ENCODE measurements at places on chromosomes 11 and 22. TPM values are rescaled to one million over a fixed set of nuclear protein-coding genes. Genes with fewer than 3 reads are reported as not detected.

Gene B4GALNT4
- not detected for total RNA-seq

DNA sequence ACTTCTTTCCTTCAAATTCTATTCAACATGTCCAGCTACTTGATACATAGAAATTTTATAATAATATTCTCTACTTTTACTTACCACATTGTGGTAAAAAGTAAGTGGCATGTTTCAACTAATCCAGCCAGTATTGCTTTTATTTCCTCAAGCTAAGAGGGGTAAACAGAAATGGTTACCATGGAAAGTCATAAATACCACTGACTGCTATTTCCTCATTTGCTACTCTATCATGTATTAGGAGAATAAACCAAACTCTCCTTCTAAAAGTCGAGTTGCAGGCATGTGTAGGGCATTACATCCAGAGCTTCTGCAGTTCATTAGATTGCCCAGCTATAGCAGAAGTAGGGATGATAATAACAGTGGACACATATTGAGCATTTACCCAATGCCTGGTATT, 208.4 kb downstream of the MAML2 start:
- DNase-seq, result no peak
- H3K36me3 ChIP-seq, result no peaks in the 10 kb centered on the region
- H3K4me1 ChIP-seq, result peaks cover 33% of the 10 kb centered on the region
- H3K4me3 ChIP-seq, result no peak overlapping the region

GRCh38 chr11:69508974-69509373, 27.5 kb downstream of the LINC01488 start:
- no peaks in the 10 kb centered on the region for H3K4me1 ChIP-seq
- no peaks in the 10 kb centered on the region for H3K27me3 ChIP-seq
- H3K27ac ChIP-seq, result no peak overlapping the region

- H3K4me1 ChIP-seq, result no peaks in the 10 kb centered on the region
- H3K27ac ChIP-seq, result no peak overlapping the region
- no peaks in the 10 kb centered on the region for H3K36me3 ChIP-seq
- H3K4me3 ChIP-seq, result no peak overlapping the region
- no peak for DNase-seq
Observed at GRCh38 chr11:19163617-19164016, 38.2 kb downstream of the CSRP3 start.

DNA sequence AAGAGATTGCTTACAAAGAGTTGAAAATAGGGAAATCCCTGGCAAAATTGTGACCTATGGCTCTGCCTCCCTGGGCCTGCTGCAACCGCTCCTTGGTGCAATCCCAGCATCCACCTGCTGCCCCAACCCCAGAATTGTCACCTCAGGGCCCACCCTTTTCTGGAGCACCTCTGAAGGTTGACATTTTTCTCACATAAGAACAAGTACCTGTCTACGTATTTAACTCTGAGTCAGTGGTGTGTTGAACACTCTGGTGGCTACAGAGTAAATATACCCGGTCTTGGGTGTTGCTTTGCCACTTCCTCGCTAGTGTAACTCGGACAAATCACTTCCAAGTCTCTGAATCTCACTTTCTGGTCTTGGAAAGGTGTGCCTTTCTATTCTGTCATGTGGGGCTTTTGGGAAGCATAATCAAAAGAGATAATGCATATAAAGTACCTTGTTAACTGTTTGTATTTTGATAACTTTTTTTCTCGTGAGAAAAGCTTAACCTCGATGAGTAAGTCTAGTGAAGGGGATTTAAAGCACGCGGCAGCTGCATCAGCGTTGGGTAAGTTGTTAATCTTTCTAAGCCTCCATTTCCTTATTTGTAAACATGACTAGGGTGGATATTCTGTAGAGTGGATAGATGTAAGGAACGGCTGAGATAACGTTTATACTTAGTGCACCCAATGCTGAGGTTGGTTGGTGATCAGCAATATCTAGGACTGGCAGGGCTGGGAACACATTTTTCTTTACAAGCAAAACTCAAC, 881.2 kb downstream of the OPCML start:
- no peaks in the 10 kb centered on the region for H3K36me3 ChIP-seq
- no peak overlapping the region for H3K27ac ChIP-seq
- no peak overlapping the region for H3K4me3 ChIP-seq
- H3K4me1 ChIP-seq, result no peaks in the 10 kb centered on the region

- peaks cover 9% of the 10 kb centered on the region for H3K4me1 ChIP-seq
- H3K27me3 ChIP-seq, result no peaks in the 10 kb centered on the region
- H3K36me3 ChIP-seq, result peaks cover 13% of the 10 kb centered on the region
- DNase-seq, result no peak
Observed at GRCh38 chr11:67588136-67588503, 4.5 kb downstream of the GSTP1 start.

DNA sequence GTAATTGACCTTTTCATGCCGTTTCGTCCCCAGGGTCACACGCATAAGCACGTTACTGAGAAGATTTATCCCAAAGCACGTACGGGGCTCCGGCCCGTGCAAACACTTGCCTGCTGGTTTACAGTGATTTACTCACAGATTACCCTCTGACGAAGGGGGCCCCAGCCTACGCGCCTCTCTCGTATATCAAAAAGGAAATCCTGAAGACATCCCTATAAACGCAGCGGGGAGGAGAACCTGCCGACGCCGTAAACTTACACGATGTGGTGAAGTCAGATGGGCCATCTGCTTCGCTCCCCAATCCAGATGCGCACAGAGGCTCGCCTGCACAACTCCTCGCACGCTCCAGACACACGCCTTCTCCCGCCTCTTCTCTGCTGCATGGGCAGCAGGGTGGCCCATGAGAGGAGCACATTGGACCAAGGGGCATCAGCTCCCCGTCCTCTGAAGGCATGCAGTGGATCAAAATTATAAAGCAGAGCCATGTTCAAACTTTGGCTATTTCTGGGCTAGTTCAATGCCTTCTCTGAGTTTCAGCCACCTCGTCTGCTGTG, 123.6 kb downstream of the MN1 start:
- DNase-seq, result no peak
- H3K27ac ChIP-seq, result no peak overlapping the region
- no peaks in the 10 kb centered on the region for H3K4me1 ChIP-seq
- H3K4me3 ChIP-seq, result no peak overlapping the region
- H3K36me3 ChIP-seq, result no peaks in the 10 kb centered on the region
- no peaks in the 10 kb centered on the region for H3K27me3 ChIP-seq

Gene GRAMD1B
- 7.0 TPM for total RNA-seq

DNA sequence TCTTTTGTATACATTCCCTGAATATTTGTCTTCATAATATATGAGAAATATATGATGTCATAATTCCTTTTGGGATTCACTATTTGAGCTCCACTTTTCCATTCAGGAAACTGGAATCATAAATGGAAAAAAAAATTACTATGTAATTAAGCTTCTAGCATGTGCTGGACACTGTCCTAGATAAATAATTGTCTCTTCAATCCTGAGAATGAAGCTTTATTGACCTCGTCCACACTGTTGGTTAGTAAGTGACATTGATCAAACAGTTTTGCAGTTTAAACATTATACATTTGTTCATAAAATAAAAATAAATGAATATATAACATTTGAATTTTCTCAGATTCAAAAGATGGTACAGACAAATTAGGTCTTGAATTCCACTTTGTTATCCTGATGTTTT, 1691.2 kb downstream of the LRRC4C start:
- no peaks in the 10 kb centered on the region for H3K4me1 ChIP-seq
- H3K27ac ChIP-seq, result no peak overlapping the region
- DNase-seq, result no peak
- no peaks in the 10 kb centered on the region for H3K36me3 ChIP-seq
- H3K4me3 ChIP-seq, result no peak overlapping the region

Measured in thyroid gland (tissue), 4 donors.